Esophagus squamous epithelium (tissue), 5 donors: ENCODE measurements at places on chromosomes 11 and 22.

- DNase-seq = no peak
Measured at GRCh38 chr11:94028436-94028835, 7.3 kb downstream of the HEPHL1 start.

DNA sequence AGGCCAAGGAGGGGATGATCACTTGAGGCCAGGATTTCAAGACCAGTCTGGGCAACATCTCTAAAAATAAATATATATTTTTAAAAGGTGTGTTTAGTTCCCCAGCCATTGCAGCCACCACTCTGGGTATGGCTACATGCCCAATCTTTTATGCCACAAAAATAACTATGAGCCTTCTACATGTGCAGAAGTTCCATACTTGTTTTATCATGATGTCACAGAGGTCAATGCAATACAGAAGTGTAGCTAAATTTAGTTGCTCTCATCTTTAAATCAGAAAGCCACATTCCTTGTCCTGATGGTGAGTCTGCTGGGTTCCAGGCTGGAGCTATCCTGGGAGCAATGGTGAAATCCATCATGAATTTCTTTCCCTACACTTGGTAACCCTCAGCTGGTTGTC lies 436.3 kb downstream of the DYNC2H1 start:
- DNase-seq = no peak

DNA sequence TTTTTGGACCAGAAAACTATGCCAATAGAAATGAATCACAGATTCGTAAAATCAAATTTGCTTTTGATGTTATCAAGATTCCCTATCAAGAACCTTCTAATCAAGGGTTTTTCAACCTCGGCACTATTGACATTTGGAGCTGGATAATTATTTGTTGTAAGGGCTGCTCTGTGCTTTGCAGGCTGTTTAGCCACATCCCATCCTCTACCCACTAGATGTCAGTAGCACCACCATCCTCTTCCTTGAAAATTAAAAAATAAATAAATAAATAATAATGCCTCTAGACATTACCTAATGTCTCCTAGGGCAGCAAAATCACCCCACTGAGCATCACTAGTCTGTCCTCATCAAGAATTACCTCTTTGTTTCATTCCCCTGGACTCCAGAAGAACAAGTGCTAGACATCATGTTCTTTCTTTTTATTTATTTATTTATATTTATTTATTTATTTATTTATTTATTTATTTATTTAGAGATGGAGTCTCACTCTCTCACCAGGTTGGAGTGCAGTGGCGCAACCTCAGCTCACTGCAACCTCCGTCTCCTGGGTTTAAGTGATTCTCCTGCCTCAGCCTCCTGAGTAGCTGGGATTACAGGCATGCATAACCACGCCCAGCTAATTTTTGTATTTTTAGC lies 744.7 kb downstream of the KCNA4 start:
- no peak for DNase-seq

GRCh38 chr11:114395736-114396135 lies 4.6 kb downstream of the C11orf71 start:
- DNase-seq = no peak

DNA sequence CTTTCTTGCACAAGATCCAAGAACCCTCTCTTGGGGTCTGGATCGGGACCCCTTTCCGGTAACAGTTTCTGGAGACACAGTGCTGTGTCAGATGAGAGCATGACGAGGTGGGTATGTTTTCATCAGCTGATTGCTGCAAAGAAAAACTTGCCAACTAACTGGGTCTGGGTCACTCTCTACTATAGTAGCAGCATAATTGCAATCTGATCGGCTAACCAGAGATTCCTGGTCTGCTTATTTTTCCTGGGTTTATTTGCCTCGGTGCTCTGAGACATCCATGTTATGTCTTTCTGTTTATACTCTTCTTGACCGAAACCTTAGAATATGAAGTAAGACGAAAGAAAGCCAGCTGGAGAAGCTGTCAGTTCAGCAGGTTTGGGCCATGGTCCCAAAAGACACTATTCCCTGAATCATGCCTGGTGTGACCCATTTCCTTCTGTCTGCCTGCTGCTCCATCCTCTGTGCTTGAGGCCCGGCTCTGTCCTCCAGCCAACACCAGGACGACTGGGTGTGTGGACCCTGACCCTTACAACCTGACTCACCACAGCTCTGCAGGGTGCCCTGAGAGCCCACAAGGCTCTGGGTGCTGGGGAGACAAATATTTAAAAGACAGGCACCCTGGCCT lies 24.1 kb upstream of the CLMP start:
- no peak for DNase-seq

- no peak for DNase-seq
Measured at GRCh38 chr11:123228496-123229163, 33.6 kb upstream of the CLMP start.

DNA sequence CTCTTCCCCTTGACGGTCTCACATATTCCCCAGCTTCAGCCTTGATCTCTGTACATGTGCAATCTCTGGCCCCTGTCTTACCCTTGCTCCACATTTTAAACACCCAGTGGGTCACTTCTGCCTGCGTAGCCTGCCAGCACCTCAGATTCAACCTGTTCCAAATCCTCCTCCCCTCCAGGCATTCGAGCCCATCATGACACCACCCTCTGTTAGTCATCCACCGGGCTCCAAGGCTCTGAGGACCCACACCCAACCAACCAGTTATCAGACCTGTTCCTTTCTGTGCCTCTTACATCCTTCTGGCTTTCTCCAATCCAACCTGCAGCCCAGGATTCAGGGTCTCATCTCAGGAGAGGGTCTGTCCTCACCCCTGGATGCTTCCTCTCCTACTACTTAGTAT lies 119.8 kb upstream of the TBCEL start:
- no peak for DNase-seq

- DNase-seq = no peak
Measured at GRCh38 chr11:69813839-69814238, 5.4 kb downstream of the FGF3 start.

GRCh38 chr11:120516461-120517389 lies 5.2 kb downstream of the GRIK4 start:
- DNase-seq = no peak

GRCh38 chr11:18790883-18791206 lies 753 bp downstream of the PTPN5 start:
- DNase-seq = no peak

DNA sequence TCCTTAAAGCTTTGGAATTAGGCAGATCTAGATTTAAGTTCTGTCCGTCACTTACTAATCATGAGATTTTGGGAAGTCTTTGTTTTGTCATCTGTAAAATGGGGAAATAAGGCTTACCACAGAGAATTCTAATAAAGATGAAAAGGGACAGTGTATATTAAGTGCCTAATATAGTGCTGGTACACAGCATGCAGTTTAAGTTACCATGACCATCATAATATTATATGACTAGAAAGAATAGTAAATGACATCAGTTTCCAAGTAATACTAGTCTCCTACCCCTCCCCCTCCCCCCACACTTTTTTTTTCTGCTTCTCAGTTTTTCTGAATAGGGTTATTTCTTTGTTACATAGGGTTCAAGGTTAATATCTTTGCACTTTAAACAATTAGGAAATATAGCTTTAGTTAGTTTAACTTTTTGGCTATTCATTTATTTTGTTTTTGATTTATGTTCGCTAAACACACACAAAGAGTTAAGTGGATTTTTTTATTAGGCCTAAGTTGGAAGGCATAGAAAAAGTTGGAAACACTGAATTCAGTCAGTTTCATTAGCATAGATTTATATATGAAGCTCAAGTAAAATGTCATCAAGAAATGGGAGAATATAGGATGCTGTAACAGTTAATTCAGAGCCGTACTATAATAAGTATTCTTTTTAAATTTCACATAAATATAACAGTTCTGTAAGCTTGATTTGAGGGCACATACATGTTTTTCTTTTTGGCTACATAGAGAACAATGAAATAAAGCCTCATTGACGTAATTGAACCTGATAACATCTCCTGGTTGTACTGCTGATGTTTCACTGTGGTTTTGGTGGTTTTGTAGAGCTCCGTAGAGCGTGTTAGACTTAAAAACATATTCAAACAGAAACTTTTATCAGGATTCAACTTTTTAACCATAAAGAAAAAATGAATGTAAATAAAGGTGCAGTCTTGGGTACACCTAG lies 121.2 kb downstream of the PDE3B start:
- DNase-seq = no peak

DNA sequence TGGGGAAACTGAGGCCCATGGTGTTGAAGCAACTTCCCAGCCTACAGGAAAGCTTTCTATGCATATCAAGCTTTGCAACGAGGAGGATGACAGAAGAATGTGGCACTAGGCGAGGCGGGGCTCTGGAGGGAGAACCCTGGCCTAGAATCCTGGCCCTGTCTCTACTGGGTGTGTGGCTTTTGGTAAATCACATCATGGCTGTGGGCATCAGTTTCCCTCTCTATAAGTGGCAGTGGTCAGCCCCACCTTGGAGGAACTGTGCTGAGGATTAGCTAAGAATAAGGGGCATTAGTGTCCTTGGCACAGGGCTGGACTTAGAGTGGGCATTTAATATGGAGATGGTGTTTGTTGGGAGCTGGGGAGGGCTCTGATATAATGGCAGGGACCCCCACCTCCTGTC lies 122.6 kb upstream of the CRYBB3 start:
- DNase-seq = no peak

DNA sequence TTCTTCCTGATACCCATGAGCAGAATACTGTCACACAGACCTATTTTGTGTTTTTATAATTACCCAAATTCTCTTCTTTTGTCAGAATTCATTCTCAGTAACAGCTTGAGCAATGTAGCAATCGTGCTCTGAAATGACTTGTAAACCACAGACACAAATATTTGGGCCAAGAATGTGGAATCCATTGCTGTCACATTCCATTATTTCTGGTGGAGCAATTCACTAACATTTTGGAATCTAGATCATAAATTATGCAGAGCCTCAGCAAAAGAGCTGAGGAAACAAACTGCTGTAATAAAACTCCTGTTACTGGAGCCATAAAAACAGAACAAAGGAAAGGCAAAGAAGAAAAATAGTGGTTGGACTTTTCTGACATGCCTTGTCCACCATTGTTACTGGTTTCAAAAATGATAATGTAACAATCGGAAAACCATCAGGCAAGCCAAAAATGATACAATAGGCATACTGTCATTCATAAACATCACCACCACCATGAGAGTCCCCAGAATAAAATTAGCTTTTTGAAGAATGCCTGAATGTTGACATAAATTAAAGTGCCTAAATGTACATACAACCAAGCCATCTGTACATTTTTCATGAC lies 223.4 kb upstream of the PITPNB start:
- DNase-seq = no peak

GRCh38 chr11:128316541-128317227 lies 270.7 kb downstream of the ETS1 start:
- DNase-seq = no peak

DNA sequence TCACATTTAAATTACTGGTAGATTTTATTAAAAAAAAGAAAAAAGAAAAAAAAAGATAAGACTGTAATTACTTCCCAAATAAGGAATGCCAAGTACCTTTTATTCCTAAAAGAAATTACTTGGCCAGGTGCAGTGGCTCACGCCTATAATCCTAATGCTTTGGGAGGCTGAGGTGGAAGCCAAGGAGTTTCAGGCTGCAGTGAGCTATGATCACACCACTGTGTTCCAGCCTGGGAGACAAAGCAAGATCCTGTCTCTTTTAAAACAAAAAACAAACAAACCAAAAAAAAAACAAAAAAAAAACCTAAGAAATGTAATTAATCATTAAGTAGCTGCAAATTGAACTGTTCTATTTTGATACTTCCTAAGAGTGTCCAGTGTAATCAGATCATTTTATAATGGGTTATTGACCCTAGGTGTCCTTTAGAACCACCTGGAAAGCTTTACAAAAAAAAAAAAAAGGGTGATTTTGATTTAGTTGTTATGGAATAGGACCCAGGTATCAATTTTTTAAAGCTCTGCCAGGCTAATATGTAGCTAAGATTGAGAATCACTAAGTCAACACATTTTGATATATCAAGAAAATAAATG lies 10.8 kb downstream of the LIN7C start:
- no peak for DNase-seq

DNA sequence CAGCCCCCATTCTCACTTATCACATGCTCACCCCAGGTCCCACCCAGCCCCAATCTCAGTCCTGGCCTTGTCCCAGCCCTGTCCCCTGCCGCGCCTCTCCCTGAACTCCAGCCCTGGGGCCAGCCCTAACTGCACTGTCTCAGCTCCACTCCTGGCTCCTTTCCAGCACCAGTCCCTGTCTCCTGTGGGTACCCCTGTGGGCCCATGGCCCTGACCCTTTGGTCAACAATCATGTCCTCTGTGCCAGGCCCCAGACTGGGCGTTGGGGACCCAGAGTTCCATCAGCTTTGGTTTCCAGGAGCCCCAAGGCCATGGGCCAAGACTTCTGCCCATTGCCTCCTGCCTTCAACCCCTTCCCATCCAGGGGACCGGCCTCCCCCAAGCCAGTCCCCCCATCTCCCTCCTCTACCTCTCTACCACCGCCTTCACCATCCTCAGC lies 757 bp downstream of the SPI1 start:
- no peak for DNase-seq

GRCh38 chr11:65215441-65216076 lies 33.8 kb downstream of the CAPN1 start:
- DNase-seq = no peak
